Upper lobe of right lung (tissue), 1 donor: ENCODE measurements at places on chromosomes 3 and 15. TPM values are rescaled to one million over a fixed set of nuclear protein-coding genes. Genes with fewer than 3 reads are reported as not detected.

- H3K27ac ChIP-seq, result no peak overlapping the region
- no peaks in the 10 kb centered on the region for H3K27me3 ChIP-seq
- H3K36me3 ChIP-seq, result peaks cover 19% of the 10 kb centered on the region
- H3K4me3 ChIP-seq, result no peak overlapping the region
- DNase-seq, result no peak
Measured at GRCh38 chr3:45499529-45499928, 95.0 kb upstream of the LIMD1 start.

GRCh38 chr3:171260466-171260865 is 199.7 kb downstream of the TNIK start:
- no peak overlapping the region for H3K27ac ChIP-seq
- no peak for DNase-seq
- H3K27me3 ChIP-seq, result no peaks in the 10 kb centered on the region
- no peak overlapping the region for H3K4me3 ChIP-seq
- no peaks in the 10 kb centered on the region for H3K4me1 ChIP-seq

DNA sequence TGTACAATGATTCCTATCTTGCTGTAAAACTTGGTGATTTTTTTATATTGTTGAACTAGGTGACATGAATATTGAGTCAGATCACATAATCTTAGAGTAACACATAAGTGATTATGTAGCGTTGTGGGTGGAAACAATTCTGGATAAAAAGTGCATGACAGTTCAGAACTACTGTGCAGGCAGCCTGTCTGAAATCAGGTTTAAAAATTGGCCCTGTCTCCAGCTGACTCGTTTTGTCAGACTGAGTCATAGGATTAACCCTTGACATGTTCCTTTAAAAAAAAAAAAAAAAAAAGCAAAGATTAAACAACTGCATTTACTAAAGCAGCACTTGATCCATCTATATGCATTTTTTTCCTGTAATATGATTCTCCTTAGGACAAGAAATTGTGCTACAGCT is 160.0 kb upstream of the CGNL1 start:
- no peak overlapping the region for H3K4me3 ChIP-seq
- no peaks in the 10 kb centered on the region for H3K36me3 ChIP-seq
- no peaks in the 10 kb centered on the region for H3K27me3 ChIP-seq
- H3K4me1 ChIP-seq, result peaks cover 41% of the 10 kb centered on the region
- H3K27ac ChIP-seq, result peak overlapping the region; percentile 49

DNA sequence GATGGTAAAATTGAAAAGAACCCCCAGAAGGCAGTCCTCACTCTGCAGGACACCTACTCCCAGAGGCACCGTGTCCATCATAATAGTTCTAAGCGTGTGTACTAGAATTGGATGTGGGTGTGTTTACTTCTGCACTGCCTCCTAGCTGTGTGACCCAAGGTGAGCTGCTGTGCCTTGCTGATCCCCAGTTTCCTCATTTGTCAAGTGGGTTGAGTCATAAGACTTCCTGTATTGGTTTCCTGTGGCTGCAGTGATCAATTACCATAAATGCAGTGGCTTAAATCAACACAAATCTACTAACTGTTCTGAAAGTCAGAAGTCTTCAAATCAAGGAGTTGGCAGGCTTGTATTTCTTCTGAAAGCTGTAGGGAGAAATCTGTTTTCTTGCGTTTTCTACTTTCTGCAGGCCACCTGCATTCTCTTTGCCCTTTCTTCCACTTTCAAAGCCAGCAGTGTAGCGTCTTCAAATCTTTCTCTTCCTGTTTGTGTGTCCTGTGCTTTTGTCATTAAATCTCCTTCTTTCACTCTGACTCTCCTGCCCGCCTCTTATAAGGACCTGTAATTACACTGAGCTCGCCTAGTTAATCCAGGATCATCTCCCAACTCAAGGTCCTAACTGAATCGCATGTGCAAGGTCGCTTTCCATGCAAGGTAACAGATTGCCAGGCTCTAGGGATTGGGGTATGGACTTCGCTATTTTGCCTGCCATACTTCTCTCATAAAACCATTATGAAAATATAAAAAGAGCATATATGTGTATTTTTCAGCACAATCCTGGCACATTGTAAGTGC is 59.0 kb downstream of the RORA start:
- peaks cover 4% of the 10 kb centered on the region for H3K4me1 ChIP-seq
- no peak overlapping the region for H3K27ac ChIP-seq
- no peaks in the 10 kb centered on the region for H3K27me3 ChIP-seq
- no peaks in the 10 kb centered on the region for H3K36me3 ChIP-seq

- peaks cover 3% of the 10 kb centered on the region for H3K4me1 ChIP-seq
- H3K27ac ChIP-seq, result no peak overlapping the region
- no peak overlapping the region for H3K4me3 ChIP-seq
- DNase-seq, result no peak
Measured at GRCh38 chr3:81485444-81485865, 276.0 kb downstream of the GBE1 start.

Gene NR2E3
- total RNA-seq, result 0.26 TPM

Gene ROPN1
- not detected for total RNA-seq

Gene WWTR1
- total RNA-seq, result 87.7 TPM
